ENCODE measurements at places on chromosomes 4 and X. TPM values are rescaled to one million over a fixed set of nuclear protein-coding genes. Genes with fewer than 3 reads are reported as not detected.

DNA sequence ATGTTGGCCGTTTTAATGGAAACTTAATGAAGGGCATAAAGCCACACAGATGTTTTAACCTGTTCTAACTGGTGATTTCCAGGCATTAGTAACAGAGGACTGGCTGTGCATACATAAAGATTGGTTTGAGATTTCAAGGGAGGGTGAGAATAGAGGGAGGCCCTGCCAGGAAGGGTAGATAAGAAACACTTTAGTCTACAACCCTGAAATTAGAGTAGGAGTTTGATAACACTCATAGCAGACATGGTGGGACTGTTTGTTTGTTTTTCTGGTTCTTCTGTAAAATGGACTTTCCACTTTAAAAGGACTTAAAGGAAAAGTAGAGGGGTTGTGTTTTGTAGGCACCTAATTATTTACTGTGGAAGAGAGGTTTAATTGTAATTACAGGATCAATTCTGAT lies 16.2 kb downstream of the SLC4A4 start:
- no peak for DNase-seq

DNA sequence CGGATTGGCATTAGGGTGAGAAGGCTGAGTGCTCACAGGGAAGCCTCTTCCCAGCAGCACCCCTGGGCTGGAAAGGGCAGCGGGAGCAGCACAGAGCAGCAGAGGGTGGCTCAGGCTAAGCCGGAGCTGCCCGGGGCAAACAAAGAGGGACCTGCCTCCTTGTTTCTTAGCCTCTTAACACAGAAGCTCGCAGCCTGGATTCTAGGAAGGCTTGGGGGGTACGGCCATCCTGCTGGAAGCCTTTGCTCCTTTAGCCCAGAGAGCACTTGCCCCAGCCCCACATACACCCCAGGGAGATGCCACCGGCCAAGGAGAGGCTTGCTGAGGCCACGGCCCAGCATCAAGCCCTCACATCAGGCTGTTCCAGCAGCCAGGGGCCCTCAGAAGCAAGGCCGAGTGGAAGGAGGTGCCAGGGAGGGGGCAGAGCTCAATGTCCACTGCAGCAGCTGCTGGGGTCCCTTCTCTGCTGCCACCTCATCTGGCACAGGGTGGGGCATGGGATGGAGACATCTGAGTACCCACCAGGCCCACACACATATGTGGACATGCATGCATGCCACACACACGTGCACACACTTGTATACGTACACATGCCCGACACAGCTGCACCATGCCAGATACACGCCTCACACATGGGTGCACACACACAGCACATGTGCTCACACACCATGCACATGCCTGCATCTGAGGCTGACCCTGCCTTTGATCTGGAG lies 20.3 kb upstream of the SPON2 start:
- no peak for DNase-seq

DNA sequence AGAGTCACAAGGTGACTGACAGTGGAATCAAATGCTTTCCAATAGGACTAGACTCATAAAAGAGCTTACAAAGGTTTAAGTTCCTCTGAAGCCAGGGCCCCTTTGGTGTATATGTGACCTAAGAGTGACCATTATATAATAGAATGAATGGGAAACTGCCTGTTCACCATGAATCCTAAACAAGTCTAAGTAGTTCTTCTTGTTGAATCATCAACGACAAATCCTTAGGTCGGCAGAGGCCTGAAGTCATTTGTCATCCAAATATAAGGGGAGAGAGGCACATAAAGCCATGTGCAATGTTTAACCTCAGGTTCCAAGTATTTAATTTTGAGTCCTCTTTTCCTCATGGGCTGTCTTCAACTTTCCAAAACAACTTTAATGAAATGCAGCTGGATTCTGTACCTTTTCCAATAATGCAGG lies 122.4 kb downstream of the RASL11B start:
- no peak for DNase-seq

GRCh38 chr4:184463856-184464255 lies 10.5 kb downstream of the IRF2 start:
- DNase-seq, result no peak

- DNase-seq, result no peak
Observed at GRCh38 chrX:39012621-39013111, 211.4 kb downstream of the MID1IP1 start.

- no peak for DNase-seq
Observed at GRCh38 chrX:139929876-139930275, 3.0 kb downstream of the ATP11C start.

GRCh38 chr4:161186012-161186411 lies 977.8 kb downstream of the FSTL5 start:
- no peak for DNase-seq

- DNase-seq, result no peak
Observed at GRCh38 chr4:20617678-20618396, 82.4 kb upstream of the PACRGL start.

The FBXL5 gene
- 22.6 TPM for total RNA-seq
